ENCODE measurements at places on chromosomes 12 and 14. TPM values are rescaled to one million over a fixed set of nuclear protein-coding genes. Genes with fewer than 3 reads are reported as not detected.

DNA sequence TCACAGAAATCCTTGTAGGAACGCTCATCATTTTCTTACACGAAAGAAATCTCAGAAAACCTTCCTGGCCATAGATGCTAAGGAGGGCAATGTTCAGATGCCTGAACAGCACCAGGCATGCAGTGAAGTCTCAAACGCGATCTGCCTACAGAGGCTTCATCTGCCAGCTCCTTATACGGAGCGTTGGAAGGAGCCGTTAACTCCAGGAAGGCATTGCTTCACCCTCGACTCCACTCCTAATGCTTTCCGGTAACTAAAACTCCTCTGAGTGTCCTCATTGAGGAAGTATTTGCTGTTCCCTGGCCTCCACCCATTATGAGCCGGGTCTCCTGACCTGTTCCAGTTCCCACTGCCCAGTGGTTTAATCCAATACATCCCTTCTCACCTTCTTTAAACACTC is 502.7 kb downstream of the BCL11B start:
- DNase-seq: no peak

DNA sequence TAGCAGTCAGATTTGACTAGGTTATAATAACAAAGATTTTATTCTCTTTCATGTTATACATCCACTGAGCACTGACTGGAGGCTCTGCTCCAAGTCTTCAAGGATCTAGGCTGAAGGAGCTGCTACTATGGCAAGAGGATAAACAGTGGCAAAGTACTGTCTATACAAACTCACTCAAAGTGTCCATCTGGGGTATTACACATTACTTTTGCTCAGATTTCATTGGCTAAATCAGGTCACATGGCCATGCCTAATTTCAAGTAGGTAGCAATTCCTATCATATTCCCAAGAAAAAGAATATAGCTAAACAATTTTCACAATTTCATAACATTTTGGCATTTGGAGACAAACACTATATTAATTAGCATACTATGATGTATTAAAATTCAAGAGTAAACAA is 40.9 kb downstream of the CDK17 start:
- DNase-seq: no peak

- no peak for DNase-seq
Observed at GRCh38 chr12:119808441-119808840, 68.7 kb downstream of the CIT start.

DNA sequence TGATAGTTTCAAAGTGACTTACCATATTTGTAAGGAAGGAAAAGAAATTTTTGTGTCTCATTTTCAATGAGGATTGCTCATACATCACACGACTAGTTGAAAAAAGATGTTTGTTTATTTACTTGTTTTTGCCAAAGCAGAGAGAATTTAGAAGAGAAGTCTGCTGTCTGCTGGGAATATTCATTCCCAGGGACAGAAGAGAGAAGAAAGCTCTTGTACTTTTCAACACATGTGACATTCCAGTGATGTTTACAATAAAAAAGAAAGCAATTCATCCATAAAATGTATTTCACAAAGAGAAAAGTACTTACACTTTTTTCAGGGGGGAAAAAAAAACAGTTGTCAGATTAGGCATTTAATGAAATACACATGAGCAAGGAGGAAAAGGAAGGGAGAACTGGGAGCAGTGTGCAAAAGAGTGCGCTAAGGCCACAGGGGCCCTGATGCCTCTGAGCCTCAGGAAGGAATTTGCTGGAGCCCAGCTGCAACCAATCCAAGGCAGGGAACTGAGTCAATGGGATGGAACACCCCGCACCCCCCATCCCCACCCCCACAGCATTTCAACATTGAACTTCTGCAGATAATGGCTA is 115.0 kb downstream of the RPAP3 start:
- DNase-seq: no peak

DNA sequence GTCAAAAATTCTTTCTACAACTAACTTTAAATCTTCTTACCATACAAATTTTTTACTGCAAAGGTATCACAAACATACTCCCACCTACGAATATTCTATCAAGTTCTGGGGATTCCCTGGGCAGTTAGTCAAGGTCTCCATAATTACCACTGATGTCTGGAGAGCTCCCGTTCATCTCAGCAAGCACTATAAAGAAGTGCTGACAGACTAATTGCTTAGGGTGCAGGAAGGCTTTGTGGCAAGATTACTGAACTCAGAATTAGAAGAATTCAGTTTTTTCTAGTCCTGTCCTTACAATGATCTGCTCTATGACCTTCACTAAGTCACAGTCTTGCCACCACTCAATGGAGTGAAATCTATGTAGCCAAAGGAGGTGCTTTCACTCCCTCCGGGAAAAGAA is 61.5 kb downstream of the DUSP16 start:
- no peak for DNase-seq

GRCh38 chr14:102403028-102403427 is 40.3 kb downstream of the TECPR2 start:
- DNase-seq: no peak

GRCh38 chr12:32240162-32240561 is 133.5 kb downstream of the BICD1 start:
- no peak for DNase-seq

DNA sequence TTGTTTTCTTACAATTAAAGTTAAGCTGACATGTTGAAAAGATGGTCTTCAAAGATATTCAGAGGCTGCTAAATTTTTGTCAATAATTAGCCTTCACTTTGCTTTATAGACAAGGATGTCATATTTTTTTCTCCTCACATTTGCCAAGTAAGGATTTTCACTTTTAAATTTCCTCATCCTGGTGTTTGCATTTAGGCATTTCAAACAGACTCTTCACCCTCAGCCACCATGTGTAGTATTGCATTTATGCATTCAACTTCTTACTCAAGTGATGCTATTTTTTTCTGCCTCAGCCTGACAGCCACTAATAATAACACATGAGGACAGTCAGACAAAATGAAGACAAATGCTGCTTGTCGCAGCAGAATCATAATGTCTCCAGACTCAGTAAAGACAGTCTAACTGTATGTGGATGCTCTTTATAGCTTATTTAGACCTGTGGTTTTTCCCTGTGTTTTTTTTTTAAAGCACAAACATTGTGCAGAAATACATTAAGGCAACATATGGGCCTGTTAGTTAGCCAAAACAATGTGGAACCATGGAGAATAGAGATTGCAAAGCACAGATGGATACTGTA is 481.5 kb downstream of the NPAS3 start:
- DNase-seq: no peak

DNA sequence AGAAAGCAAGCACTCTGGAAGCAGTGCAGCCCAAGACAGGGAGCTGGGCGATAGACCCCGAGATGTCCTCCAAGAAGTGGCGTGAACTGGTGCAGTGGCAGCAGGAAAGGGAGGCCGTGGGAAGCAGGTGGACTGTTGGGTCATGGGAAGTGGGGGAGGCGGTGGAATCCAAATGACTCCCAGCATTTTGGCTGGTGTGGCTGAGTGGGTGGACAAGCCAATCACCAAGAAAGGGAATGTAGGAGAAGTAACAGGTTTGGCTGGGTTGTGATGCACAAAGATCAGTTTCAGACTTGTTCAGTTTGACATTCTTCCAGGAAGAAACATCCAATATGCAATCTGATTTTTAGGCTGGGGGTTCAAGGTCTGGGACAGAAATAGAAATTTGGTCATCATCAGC is 46.0 kb upstream of the KTN1 start:
- DNase-seq: no peak

DNA sequence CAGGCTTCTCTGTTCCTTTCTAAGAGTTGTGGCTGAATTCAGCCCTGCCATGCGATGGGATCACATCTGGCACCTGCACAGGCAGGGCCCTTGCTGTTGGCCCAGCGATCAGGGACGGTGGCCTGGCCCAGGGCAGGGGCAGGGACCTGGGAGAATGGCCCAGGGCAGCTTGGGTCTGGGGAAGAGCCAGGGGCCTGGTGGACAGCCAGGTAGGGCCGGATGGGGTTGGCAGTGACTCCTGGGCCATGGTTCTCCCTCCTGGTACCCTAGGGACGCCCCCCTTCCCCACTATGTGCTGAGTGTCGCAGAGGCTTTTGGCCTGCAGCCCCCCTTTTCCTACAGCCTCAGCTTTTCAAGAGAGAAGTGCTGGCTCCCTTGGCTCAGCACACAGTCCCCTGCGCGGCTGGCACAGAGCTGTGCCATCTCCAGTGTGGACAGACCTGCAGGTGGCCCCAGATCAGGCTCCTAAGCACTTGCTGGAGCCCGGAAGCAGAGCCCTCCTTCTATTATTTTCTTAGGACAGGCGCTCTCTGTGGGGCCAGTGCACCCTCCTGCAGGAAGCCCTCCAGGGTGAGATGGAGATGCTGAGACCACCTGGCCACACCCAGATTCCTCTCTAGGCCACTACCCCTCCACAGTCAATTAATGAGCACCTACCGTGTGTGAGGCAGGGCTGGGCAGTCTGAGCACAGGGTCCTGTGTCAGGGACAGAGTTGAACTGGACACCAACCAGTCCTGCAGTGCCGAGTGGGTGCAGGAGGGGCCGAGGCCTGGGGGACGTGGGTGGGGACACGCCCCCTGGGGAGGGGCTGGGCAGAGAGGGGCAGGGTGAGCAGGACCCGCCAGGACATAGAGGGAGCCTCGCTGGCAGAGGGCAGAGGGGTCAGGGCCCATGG is 267.6 kb downstream of the ADGRD1 start:
- no peak for DNase-seq

DNA sequence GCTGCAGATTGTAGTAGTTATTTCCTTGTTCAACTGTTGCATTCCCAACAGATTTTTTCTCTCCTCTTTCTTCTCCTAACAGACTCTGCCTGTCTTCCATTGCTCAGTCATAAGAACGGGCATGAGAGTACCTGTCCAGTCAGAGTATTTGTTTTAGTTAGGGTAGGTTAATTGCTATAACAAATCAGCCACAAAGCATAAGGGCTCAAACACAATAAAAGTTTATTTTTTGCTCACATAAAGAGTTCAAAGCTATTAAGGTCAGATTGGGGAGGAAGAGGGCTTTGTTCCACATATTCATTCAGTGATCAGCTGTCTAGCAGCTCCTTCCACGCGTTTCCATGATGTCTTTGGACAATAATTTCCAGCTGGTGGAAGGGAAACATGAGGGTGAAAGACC is 92.8 kb upstream of the PLXNC1 start:
- no peak for DNase-seq

DNA sequence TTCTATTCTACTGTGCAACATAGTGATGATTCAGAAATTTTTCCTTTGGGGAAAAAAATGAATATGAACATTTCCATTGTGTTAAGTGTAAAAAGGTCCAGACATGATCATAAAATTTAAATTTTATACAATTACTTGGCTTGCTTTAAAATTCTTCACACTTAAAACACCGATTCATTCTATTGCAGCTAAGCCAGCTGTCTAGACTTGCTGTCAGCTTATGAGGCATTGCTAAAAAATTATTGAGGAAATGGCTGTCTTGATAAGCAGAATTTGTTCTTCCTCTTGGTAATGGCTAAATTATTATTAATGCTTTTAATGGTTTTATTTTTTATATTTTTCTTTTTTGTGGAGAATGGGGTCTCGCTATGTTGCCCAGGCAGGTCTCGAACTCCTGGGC is 1.8 kb downstream of the LYSET start:
- DNase-seq: no peak

DNA sequence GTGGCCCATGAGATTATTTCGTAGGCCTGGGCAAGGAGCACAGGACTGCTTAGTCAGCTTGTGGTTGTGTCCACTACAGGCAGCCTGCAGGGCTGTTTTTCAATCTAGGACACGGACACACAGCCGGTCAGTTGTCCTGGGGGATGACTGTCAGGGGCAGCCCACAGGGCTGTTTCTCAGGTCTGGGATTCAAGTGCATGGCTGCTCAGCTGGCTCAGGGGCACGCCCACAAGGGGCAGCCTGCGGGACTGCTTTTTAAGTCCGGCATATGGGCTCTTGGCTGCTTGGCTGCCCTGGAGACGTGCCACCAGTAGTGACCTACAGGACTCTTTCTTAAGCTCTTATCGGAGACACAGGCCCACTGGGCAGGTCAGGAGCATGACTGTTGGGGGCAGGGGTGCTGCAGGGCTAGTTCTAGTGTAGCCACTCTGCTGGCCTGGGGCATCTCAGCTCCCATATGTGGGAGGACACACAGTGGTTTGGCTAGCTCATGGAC is 26.6 kb upstream of the GTF2A1 start:
- no peak for DNase-seq

DNA sequence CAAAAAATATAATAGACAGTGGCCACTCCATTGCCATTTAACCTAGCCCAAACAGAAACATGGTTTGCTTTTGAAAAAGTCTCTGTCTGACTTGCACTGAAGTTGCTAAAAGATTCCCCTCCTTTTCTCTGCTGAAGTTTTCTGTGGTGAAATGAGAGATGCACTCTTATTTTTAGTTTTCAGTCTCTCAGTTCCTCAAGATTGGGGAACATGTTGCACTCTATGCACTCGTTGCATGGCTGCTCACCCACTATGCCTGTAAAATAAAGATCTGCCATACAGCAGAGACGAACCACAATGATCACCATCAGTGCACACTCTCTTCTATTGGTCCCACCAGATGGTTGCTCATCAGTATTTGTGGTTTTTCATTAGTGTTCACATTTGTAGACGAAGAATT is 13.1 kb upstream of the DAAM1 start:
- DNase-seq: no peak

DNA sequence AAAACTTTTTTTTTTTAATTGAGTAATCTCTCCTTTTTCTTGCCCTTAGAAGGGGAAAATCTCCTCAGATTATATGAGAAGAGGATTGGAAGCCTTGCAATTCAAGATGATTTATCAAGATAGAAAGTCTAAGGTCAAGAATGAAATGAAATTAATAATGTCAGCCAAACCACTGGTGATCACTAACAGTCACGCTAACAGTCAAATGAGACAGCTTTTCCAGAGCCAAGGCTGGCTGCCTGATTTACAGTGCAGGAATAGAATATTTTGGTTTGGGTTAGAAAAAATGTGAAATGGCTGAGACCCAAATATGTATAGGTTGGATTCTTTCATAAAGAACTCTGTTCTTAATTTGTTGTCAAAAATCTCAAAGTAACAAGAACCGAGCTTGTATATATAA is 204.3 kb downstream of the PPM1H start:
- no peak for DNase-seq

DNA sequence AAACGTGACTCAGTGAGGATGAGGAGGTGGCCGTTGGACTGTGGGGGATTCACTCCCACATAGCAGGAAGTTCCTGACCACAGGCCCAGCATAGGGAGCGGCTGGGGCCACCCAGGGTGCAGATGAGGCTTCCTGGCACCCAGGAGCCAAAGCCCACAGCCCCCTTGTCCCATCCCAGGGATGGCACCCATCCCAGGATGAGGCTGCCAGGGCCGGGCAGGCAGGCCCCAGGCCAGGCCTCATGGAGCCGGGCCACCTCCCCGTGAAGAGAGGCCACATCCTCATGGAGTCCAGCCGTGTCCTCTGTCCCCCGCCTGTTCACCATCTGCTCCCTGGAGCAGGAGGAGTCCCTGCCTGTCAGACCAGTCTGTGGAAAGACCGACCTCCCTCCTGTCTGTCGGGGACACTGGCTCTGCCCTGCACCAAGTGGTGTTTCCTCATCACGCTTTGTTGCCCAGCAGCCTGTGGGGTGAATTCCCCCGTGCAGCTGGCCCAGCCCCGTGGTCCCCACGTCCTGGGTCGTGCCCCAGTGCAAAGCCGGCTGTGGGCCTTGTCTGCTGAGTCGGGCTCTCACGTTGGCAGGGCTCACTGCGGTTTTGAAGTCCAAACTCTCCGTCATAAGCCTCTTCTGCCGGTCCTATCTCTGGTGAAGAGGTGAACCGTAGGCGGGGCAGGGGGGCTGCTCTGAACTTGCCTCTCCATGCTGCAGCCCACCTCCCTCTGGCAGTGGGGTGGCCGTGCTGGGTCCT is 24.5 kb downstream of the MMP17 start:
- DNase-seq: no peak

The TEAD4 gene
- 3.7 TPM for total RNA-seq

The ACSM4 gene
- total RNA-seq: not detected

The LACRT gene
- not detected for total RNA-seq

The KRT74 gene
- total RNA-seq: not detected

The SPPL3 gene
- total RNA-seq: 40.4 TPM

The SOX5 gene
- total RNA-seq: 61.4 TPM

The CD69 gene
- total RNA-seq: 13.7 TPM

The PROX2 gene
- not detected for total RNA-seq
